AML-193 (cell line): ENCODE measurements at places on chromosomes 12 and 14.

DNA sequence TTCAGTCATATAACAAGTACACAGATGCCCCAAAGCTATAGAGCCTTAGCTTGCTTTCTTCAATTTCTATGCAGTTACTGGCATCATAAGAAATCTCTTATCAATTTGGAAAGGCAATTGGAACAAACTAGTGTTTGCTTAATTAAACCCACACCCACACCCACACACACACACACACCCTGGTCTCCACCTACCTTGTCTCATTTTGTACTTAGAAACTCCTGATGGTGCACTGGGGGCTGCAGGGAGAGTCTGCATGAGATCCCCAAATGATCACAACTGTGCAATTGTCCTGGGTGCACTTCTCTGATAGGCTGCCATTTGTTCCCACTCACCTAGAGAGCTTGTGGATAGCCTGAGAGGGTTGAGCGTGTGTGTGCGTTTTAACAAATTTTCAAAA, 40.5 kb upstream of the PTCSC3 start:
- no peak for DNase-seq

- no peak for DNase-seq
Observed at GRCh38 chr12:47774663-47775062, 1.6 kb downstream of the SLC48A1 start.

- DNase-seq, result peak; percentile 55
Observed at GRCh38 chr14:21852061-21852664, 178.5 kb upstream of the OR4E1 start.

DNA sequence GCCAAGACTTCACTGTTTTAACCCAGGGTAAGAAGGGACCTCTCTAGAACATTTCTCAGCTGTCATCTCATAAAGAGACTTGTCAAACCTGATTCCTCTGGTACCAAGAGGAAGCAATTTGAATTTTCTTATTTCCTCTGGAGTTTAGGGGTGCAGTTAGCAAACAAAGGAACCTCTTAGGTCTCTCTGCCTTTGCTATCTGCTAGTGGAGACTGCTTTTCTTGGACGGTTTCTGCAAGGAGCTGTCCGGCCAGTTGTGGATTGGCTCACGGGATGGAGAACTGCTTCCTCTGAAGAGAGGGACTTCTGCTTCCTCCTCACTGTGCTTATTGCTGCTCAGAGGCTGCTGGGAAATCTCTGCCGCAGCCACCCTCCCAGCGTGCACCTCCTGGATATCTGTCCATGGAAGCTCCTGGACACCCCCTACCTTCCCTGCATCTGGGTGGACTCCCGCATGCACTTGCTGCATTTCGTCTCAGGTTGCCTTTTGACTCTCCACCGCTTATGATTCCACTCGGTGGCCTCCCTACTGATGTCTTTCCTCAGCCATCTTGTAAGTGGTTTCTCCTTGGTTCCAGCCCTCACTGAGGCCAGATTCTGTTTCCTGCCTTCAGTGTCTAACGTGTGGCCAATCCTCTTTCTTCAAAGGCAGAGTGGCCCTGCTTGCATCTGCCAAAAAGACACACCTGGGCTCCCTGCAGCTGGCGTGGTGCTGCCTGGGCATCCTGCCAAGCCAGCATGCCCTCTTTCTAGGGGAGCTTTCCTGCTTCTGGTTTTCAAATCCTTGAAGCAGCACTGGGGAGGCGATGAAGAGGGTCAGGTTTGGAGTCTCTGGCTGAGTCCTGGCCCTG, 187.3 kb downstream of the CHST11 start:
- no peak for DNase-seq

DNA sequence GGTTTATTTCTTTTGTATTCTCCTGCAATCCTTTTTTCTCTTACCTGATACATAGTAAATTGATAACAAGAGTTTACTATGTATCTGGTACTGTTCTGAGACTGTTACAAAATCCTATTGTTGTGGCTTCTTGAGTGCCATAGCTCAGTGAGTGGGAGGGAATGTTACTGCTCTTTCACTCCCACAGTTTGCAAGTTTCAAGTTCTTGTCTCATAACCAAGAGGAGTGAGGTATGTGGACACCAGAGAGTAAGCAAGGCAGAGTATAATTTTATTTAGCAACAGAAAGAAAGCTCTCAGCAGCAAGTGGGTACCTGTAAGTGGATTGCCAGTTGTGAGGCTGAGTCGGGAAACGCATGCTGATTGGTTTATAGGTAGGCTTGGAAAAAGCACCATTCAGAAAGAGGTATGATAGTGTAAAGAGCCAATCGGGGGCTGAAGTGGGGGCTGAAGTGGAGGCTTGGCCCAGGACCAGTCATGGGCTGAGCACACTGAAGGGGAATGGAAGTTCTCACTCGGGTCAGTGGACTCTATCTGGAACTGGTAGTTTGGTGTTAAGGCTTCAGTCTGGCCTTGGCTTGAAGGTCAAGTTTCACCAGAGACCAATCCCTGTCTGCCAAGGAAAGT, 850.8 kb downstream of the TMTC2 start:
- no peak for DNase-seq

- no peak for DNase-seq
Observed at GRCh38 chr12:52926596-52927234, 21.8 kb upstream of the KRT8 start.

DNA sequence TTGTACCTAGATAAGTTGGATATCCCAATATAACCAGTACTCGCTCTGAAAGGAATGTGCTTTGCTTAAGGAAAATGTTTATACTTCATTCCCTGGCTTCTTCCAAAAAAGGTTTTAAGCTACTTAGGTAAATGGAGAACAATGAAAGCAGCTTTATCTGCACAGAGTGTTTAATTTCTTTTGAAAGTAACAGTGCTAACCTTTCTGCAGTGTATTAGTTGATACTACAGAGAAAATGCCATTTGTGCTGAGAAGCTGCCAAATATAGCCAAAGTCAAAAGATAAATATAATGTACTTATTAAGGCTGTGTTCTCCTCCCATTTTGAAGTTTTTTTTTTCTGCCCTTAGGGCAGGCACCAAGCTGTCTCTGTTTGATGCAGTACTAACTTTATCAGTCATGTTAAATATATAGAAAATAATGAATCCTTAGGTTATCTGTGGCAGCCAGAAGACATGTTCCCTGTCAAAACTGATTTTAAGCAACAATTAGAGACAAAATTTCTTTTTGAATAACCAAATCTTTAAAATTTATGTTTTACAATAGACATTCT, 145.4 kb upstream of the KITLG start:
- DNase-seq, result no peak

DNA sequence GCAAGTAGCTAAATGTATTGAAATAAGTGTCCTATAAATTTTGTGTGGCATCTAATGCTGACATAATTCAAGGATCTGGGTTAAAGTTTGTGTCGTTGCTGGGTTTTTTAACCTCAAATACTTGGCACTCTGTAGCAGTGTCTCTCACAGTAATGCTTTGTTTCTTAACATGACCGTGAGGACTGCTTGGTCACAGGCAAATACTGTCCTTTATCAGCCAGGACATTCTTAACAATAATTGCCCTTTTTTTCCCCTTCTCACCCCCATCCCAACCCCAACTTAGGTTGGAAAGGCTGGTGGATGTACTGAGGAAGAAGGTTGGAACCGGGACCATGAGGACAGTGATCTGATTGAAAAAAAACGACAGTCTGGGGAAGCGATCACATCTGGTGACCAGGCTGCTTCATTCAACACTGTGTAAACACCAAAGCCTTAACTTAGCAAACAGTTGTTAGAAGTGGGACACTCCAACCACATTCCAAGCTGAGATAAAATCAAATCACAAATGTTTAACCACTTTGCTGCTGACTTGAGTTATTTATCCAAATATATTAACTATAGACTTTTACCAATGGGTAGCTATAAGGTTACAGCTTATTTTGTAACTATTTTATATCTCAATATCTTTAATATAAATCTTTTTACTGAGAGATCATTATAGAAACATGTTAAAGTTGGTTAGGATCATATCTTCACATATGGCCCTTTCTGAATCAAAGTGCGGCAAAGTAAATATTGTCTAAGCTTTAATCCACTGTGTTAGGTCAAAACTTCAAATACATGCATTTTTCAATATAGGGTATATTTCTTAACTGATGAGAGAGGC, 48.2 kb downstream of the FOXA1 start:
- no peak for DNase-seq
